ENCODE measurements at places on chromosomes 7 and 10.

DNA sequence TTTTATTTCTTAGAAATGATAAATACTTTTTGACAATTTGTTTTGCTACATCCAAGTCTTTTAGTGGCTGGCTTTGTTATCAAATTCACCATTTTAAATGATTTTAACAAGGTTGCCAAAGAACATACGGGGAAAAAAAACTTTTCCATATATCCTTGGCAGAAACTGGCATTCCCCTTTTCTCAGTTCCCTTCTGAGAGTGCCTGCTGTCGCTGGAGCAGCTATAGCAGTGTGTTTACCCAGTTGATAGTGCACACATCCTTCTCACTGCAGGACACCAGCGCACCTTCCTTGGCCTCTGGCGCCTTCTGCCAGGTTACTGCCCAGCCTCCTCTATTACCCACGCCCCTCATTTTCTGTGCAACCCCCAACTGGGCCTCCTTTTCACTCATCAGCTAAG is 94.1 kb downstream of the ALOX5 start:
- no peak for DNase-seq

- peak; percentile 27 for DNase-seq
These were observed 20.5 kb upstream of the CFAP46 start for GRCh38 chr10:132962623-132963429.

DNA sequence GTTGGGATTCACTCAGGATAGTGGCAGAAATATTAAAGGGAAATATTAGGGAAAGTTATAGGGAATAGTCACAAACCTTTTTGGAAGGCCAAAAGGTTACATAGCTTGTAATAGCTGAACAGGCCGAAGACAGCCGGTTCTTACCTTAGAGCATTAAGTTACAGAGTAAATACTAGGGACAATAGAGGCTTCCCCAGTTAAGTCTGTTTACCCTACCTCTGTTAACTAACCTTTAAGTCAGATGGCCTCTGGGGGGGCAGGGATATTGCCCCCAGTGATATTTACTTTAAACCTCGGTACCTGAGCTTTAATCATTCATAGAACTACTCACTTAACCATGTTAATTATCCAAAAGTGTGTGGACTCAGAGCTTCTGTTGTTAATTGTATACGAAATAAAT is 7.4 kb downstream of the POLR1F start:
- DNase-seq: no peak

DNA sequence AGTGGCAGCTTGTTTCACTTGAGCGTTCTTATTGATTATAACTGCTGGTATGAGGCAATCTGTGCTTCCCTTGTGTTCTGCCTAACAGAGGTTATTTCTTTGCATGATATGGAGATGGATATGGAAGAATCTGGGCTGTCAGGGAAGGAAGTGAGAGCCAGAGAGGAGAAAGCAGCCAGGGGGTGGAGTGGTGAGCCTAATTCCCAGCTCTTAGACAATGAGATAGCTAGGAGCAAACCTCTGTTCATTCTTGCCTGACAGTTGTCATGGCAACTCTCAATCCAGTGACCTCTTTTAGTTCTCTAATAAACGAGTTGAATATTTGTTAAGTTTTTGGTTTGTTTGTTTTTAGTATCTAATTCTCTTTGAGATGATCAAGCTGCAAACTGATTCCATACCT is 214.3 kb downstream of the NRG3 start:
- DNase-seq: no peak

GRCh38 chr7:101166909-101167644 is 1.7 kb upstream of the VGF start:
- peak; percentile 14 for DNase-seq

- DNase-seq: no peak
These were observed 207.4 kb downstream of the TCF7L2 start for GRCh38 chr10:113157441-113157840.

GRCh38 chr7:92833024-92833765 is 3.2 kb downstream of the CDK6 start:
- DNase-seq: peak; percentile 94

DNA sequence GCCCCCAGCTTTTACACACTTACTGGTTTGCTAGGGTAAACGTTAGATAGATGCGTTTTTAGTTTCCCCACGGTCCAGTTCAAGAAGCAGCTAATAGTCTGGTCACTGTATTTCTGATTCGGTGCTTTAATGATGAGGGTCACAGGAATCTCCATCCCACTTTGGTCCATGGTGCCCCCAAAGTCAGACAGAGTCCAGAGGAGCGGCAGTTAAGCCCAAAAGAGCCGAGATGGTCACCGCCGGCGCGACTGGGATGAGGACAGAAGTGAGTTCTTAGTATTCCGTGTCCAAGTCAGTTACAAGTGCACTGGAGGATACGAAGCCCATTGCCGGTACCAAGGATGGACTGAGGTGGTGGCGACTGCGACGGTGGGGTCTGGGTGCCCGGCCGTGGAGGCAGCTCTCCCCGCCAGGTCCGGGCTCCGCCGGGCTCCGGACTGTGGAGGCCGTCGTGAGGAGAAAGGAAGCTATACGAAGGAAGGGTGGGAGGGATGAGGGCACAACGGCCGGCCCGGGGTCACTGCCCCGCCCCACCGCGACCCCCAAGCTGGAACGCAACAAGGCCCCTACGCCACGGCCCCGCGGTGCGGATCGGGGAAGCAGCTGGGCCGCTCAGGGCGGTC is 663 bp downstream of the HERPUD2 start:
- no peak for DNase-seq

DNA sequence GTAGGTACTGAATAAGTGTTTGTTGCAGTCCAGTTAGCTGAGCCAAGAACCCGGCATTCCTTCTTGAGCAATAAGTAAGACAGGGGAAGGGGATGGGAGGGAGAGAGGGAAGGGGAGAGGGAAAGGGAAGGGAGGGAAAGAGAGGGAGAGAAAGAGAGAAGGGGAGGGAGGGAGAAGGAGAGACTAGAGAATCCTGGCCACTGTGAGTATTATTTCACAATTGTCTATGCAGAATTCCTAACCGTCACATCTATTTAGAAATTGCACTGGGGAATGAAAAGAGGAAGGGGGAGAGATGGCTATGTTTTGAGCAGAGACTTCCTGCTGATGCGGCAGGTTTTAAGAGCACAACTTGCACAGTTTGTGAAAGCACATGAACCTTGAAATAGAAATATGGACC is 251.4 kb upstream of the ZMIZ1 start:
- DNase-seq: no peak

GRCh38 chr7:124667312-124668153 is 98.1 kb downstream of the GPR37 start:
- DNase-seq: no peak

GRCh38 chr7:155337946-155338631 is 40.4 kb downstream of the INSIG1 start:
- no peak for DNase-seq

- no peak for DNase-seq
These were observed 221.2 kb downstream of the SLC25A13 start for GRCh38 chr7:96100737-96101136.

- no peak for DNase-seq
These were observed 212.6 kb downstream of the TYW1 start for GRCh38 chr7:67209256-67209655.

- peak; percentile 54 for DNase-seq
These were observed 98.2 kb downstream of the ANLN start for GRCh38 chr7:36487756-36488336.

DNA sequence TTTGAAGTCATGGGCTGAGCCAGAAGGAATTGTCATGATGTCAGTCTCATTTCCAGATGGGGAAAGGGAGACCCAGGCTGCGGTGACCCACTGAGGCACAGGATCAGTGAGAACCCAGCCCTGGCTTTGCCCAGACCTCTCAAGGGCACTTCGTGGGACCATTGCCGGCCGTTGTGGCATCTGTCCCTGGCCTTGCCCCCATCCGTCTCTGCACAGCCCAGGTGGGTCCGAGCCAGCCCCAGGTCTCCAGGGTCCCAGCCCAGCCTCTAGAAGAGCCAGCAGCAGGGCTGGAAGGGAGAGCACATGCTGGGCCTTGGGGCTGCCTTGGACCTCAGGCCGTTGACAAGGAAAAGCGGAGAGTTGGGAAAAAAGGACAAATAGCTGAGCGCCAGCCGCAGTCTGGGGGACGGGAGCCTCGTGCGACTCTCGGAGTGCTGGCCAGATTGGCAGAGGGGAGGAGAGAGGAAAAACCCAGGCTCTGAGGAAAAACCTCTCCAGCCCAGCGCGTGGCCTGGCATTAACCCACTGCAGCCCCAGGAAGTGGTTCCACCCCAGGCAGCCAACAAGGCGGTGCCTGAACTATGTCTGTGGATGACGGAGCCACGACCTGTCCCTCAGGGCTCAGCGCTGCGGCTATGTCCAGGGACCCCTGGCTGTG is 30.2 kb downstream of the GRIFIN start:
- no peak for DNase-seq

GRCh38 chr10:114780577-114781184 is 40.9 kb upstream of the FHIP2A start:
- DNase-seq: no peak

DNA sequence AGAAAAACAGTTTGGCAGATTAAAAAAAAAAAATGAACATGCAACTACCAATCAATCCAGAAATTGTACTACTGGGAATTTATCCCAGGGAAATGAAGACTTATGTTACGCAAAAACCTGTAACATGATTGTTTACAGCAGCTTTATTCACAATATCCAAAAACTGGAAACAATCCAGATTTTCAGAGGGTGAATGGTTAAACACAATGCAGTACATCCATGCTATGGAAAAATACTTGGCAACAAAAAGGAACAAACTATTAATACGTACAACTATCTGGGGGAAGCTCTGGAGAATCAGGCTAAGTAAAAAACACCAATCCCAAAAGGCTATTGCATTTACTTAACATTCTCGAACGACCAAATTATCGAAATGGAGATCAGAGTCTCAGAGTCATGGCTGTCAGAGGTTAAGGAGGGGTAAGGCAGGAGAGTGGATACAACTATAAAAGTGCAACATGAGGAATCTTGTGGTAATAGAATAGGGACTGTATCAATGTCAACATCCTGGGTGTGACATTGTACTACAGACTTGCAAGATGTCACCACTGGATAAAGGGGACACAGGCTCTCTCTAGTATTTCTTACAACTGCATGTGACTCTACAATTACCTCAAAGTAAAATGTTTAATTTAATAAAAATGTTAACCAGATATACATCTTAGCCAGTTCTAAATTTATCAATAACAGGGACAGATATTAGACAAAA is 21.5 kb upstream of the RUFY2 start:
- no peak for DNase-seq

GRCh38 chr7:128167042-128167701 is 73.9 kb upstream of the LEP start:
- peak; percentile 46 for DNase-seq

DNA sequence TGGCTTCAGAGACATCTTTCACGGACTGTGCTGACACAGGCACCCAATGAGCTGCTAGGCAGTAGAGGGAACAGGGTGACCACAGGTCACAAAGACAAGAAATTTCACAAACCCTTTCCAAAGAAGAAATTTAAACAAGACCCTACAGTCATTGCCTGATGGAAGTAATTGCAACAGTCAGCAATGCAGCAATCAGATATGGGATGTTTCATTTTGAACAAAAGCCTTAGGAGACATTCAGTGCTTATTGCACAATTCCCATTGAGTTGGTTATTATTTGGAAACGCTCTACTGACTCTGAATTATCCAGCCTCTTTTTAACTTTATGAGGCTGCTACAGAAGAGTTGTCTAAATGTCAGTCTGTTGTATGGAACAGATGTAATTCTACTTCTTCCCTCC is 85.5 kb downstream of the ETV1 start:
- DNase-seq: no peak

DNA sequence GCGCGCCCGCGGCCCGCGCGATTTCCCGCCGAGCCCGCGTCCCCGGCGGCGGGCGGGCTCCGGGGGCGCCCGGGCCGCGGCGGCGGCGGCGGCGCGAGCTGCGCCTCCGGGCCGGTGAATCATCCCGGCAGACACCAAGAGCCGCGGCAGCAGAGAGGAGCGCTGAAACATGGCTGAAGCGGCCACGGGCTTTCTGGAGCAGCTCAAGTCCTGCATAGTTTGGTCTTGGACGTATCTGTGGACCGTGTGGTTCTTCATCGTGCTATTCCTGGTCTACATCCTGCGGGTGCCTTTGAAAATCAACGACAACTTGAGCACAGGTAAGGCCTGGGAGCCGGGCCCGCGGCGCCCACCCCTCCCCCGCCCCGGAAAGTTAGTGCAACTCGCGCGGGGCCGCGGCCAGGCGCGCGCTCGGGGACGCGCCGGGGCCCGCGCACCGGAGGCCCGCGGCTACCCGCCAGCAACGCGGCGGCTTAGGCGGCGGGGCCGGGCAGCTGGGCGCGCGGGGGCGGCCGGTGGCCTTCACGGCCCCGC is at the start of gene ST7:
Gene ST7 (plus strand): TSS at position 130 of the 534 bp plus-strand sequence. CDS start 40 bp downstream, at position 170.
- peak; percentile 66 for DNase-seq
